ENCODE measurements at places on chromosomes 7 and 10.
A peak's percentile ranks its signal among the peaks of the same experiment; 100 is the strongest.

- no peak for DNase-seq
Observed at GRCh38 chr10:132849546-132850031, 63.6 kb upstream of the NKX6-2 start.

- no peak for DNase-seq
Observed at GRCh38 chr10:1608851-1609647, 128.3 kb downstream of the ADARB2 start.

DNA sequence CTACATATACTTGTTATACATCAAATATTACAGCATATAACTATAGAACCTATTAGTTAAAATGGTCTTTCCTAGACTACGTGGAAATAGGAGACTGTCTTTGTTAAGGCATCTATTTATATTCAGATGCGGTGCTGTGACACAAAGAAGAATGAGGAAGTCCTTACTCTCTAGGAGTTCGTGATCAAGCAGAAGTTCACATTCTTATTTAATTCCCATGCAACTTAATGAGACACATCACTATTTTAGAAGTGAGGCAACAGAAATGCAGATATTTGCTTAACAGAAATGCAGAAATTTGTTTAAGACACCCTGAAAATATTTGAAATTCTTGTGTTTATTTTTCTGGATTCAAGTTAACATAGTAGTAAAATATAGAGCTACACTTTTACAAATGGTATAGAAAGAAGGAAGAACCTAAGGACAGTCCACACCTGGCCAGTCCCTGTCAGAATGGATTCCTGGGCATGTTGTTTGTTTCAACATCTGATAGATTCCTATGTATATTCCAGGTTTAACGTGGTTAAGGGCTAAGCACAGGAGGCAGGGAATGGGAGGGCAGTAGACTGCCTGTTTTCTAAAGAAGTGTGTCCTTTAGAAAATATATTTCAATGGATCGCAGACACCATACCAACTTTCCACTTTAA lies 70.6 kb upstream of the NXPH1 start:
- DNase-seq: no peak

GRCh38 chr10:28367929-28368484 lies 65.1 kb upstream of the MPP7 start:
- peak; percentile 74 for DNase-seq

- no peak for DNase-seq
Observed at GRCh38 chr7:100486753-100487446, 3.2 kb downstream of the NYAP1 start.

- no peak for DNase-seq
Observed at GRCh38 chr10:12384906-12385305, 35.6 kb downstream of the CAMK1D start.

DNA sequence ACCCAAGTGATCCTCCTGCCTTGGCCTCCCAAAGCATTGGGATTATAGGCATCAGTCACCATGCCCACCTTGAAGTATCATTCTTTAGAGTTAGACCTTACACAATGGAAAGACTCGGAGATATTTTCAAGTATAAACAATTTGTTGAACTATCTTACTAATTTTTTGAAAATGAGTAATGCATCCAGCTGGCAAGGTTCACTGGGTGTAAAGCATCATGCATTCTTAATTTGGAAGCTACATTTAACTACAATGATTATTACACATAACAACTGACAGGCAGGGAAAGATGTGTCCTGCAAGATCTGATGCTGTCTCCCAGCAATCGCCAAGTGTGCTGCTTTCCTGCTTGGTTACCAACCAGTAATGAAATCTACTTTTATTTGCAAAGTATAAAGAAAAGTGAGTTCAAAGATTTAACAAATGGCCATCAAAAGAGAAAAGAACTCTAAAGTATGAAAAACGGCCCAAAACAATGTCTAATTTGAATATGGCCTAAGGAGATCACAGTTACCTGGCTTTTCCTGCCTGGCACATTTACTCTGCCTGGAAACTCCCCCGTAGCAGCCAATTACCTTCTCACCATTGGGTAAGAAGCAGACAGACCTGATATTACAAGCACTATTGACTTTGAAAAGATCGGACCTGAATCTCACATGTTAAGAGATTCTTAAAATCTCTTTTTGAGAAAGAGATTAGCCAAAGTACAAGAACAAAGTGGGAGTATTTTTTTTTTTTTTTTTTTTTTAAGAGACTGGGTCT lies 59.3 kb upstream of the NMT2 start:
- DNase-seq: no peak

GRCh38 chr7:25669281-25669781 lies 441.0 kb upstream of the NPVF start:
- DNase-seq: no peak

- DNase-seq: no peak
Observed at GRCh38 chr10:55897490-55897921, 463.6 kb downstream of the ZWINT start.

- no peak for DNase-seq
Observed at GRCh38 chr10:78139341-78139740, 105.7 kb downstream of the RPS24 start.

DNA sequence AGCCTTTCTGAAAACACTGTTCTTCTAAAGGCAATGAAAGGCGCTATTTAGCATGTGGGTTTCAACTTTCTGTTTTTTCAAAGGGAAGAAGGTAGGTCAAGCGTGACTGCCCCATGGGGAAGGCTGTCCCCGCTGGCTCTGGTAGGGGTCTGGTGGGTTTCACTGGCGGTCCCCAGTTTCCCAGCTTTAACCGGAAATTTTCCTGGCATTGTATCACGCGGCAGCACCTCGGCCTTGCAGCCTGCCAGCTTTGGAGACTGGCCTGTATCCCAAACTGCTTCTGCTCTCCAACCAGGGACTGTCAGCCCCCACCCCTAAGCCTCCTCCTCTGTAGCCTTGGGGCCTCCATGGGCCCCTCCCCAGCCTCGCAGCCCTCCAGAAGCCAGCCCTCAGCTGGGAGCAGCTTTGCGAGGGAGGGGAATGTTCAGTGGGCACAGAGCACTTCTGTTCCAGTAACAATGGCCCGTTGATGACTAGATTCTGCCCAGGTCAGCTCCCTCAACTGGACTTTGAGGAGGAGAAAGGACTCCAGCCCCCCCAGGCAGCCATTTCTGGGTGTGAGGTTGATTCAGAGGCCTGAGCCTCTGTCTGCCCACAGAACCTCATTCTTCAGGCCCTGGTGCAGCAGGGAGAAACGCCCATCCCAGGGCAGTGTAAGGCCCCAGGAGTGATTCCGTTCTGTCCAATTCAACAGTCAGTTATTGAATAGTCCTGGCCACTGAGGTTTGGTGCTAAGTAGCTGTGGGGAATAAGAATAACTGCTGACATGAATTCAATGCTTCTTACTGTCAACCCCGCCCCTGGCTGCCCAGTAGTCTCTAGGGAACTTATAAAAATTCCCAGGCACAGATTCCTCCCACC lies 17.1 kb downstream of the CHST3 start:
- DNase-seq: no peak

- peak; percentile 78 for DNase-seq
Observed at GRCh38 chr7:45001138-45001694, 1.2 kb downstream of the CCM2 start.

- no peak for DNase-seq
Observed at GRCh38 chr10:127198307-127198706, 1.9 kb upstream of the INSYN2A start.

DNA sequence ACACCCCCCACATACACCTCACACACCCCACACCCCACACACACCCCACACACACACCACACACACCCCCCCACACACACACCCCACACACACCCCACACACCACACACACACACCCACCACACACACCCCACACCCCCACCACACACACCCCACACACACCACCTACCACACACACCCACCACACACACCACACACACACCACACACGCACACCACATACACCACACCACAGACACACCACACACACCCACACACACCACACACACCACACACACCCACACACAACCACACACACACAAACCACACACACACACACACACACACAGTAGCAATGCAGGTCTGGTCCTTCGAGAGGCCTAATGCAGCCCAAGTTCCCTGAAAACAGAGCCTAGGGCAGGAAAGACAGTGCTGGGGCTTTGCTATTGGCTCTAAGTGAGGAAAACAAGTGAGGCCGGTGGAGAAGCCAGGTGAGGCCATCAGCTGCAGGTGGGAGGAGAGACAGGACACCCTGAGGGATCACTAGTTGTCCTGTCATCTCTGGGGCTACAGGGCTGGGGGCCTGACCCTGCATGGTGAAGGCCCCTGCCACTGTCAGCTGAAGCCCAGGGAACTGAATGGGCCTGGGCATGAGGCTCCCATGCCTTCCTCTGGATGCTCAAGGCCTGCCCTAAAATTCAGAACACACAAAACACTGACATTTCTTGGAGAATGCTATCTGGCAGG lies 92.6 kb downstream of the CYTH3 start:
- no peak for DNase-seq

DNA sequence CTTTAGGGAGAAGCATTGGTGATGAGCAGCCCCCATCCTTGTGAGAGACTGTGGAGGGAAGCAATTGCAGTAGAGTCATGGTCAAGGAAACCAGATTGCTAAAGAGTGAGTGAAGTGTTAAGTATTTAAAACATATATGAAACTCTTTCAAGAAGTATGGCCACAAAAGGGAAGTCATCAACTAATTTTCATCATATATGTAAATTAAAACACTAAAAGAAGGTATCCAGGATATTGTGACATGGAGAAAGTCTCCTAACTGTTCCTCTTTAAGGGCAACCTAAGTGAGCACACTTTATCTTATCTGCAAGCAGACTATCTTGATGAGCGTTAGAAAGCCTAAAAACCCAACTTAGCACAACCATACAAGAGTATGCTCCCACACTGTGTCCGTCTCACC lies 69.7 kb downstream of the CD36 start:
- DNase-seq: no peak

DNA sequence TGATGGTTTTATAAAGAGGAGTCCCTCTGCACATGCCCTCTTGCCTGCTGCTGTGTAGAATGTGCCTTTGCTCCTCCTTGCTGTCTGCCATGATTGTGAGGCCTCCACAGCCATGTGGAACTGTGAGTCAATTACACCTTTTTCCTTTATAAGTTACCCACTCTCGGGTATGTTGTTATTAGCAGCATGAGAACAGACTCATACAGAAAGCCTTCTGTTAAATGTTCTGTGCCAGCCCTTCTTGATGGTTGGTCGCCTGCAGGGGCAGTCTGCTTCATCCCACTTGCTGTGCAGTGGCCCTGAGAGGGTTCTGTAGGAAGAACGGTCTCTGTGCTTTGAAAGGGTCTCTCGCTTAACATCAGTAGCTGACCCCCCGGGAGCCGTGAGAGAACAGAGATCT lies 248.9 kb upstream of the IGFBP3 start:
- no peak for DNase-seq

- no peak for DNase-seq
Observed at GRCh38 chr10:128625926-128626325, 499.7 kb upstream of the MKI67 start.

DNA sequence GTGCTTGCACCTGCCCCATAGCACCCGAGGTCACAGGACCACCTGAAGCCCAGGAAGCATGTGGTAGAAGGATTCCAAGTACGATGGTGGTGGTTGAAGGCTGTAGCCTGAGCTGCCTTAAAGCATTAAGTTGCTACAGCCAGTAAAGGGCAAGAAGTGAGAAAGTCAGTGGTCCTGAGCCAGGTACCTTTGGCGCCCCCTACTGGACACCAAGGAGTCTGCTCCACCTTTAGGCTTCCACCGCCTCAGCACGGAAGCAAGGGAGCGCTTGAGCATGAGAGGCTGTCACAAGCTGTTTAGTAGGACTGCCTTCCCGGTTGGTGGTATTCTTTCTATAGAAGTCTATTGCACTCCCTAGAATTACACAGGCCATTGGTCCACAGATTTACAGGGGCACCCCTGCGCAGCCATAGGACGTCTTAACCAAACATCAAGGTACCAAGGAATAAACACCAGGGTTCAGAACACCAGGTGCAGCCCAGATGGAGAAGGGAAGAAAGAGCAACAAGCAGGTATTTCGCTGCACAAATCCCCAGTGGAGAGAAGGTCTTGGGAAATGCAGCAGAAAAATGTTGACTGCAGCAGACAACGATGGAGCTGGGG lies 2.2 kb downstream of the CRTAC1 start:
- peak; percentile 71 for DNase-seq

GRCh38 chr10:97505152-97505551 lies 6.4 kb downstream of the UBTD1 start:
- no peak for DNase-seq

DNA sequence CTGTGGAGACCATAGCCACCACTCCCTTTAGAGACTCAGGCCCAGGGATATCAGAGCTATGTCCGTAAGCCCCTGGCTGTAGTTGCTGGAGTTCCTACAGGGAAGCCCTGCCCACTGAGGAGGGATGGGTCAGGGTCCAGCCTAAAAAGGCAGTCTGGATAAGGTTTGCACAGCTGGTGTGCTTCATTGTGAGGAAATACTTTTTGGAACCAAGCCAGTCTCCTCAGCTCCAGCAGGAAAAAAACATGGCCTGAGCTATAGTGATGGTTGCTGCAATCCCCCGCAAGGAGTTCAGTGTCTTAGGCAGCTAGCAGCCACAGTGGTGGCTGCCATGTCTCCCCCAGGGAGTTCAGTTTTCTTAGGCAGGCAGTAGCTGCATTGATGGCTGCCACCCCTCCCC lies 52.6 kb upstream of the CYP2C8 start:
- DNase-seq: no peak

Data from CD4-positive, alpha-beta T cell treated with Interleukin-17A for 4 hours (primary cell).